ENCODE measurements at places on chromosomes 6 and 20. TPM values are rescaled to one million over a fixed set of nuclear protein-coding genes. Genes with fewer than 3 reads are reported as not detected.

UBD gene
- total RNA-seq: 0.93 TPM

GRCh38 chr6:30985490-30985889, 2.0 kb downstream of the MUC21 start:
- H3K27ac ChIP-seq: no peak overlapping the region
- peaks cover 7% of the 10 kb centered on the region for H3K4me1 ChIP-seq
- peaks cover 1% of the 10 kb centered on the region for H3K36me3 ChIP-seq
- peaks cover 20% of the 10 kb centered on the region for H3K27me3 ChIP-seq
- DNase-seq: no peak

GRCh38 chr20:35344354-35344837, 52.2 kb upstream of the FAM83C start:
- peaks cover 37% of the 10 kb centered on the region for H3K36me3 ChIP-seq
- no peak overlapping the region for H3K4me3 ChIP-seq
- no peak overlapping the region for H3K27ac ChIP-seq
- H3K27me3 ChIP-seq: no peaks in the 10 kb centered on the region

DNA sequence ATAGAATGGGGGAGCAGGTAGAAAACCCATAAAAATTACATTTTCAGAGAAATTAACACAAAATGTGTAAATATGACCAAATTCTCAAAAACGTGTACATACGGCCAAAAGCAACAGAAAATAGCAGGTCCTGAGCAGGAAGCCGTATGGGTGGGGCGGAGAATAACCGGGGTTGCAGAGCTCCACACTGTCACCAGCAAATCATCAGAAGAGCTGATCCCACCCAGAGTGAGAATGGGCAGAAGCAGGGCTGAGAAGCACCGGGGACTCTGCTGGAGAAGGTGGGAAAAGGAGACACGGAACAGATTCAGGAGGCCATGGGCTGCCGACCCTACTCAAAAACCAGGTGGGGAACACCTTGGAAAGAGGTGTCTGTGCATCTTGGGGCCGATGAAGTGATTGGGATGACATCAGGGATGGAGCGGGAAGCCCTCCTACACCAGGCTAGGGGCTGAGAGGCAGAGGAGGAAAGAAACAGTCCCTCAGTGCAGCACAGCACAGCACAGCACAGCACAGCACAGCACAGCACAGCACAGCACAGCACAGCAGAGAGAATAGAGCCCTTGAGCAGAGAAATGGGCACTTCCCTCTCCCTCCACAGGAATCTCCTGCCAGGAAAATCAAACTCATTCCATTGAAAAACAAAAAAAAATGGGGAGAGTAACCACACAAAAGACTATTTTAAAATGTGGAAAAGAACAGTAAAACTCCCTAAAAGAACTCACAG, 22.3 kb downstream of the STX7 start:
- H3K4me3 ChIP-seq: no peak overlapping the region
- H3K36me3 ChIP-seq: peaks cover 9% of the 10 kb centered on the region
- peaks cover 20% of the 10 kb centered on the region for H3K4me1 ChIP-seq
- no peak for DNase-seq
- no peak overlapping the region for H3K27ac ChIP-seq
- no peaks in the 10 kb centered on the region for H3K27me3 ChIP-seq

GRCh38 chr6:62324834-62325233, 38.8 kb upstream of the KHDRBS2 start:
- no peaks in the 10 kb centered on the region for H3K27me3 ChIP-seq
- DNase-seq: no peak

DNA sequence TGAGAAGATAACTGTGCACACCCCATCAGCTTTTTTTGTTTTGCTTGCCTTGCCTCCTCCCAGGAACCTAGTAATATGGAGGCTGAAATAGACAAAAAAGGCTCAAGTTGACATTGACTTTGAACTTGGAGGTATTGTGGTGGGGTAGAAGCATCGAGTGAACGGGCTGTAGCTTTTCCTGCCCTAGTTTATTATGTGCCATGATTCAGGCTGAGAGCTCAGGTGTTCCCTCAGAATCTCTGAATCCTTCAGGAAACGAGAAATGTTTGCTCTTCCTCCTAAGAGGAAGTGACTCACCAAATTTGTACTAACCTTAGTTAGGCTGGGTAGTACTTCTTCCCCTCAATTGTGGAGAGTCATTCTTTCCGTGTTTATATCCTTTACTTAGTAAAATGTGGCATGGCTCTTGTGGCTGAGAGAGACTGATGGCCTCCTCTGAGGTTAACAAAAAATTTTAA, 98.8 kb downstream of the SASH1 start:
- no peaks in the 10 kb centered on the region for H3K36me3 ChIP-seq
- H3K27me3 ChIP-seq: peaks cover 22% of the 10 kb centered on the region
- no peak overlapping the region for H3K4me3 ChIP-seq
- peaks cover 12% of the 10 kb centered on the region for H3K4me1 ChIP-seq
- no peak for DNase-seq

DNA sequence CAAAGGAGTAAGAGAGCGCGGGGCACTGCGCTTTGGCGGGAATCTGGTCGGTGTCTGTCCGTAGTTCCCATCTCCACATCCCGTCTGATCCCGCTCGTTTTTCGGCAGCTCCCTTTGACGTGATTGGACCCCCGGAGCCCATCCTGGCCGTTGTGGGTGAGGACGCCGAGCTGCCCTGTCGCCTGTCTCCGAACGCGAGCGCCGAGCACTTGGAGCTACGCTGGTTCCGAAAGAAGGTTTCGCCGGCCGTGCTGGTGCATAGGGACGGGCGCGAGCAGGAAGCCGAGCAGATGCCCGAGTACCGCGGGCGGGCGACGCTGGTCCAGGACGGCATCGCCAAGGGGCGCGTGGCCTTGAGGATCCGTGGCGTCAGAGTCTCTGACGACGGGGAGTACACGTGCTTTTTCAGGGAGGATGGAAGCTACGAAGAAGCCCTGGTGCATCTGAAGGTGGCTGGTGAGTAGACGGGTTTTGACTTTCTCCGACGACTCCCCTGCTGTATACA, 1.4 kb downstream of the BTN1A1 start:
- H3K27ac ChIP-seq: no peak overlapping the region
- peaks cover 9% of the 10 kb centered on the region for H3K36me3 ChIP-seq
- H3K4me1 ChIP-seq: peaks cover 24% of the 10 kb centered on the region
- H3K27me3 ChIP-seq: peaks cover 55% of the 10 kb centered on the region

DNA sequence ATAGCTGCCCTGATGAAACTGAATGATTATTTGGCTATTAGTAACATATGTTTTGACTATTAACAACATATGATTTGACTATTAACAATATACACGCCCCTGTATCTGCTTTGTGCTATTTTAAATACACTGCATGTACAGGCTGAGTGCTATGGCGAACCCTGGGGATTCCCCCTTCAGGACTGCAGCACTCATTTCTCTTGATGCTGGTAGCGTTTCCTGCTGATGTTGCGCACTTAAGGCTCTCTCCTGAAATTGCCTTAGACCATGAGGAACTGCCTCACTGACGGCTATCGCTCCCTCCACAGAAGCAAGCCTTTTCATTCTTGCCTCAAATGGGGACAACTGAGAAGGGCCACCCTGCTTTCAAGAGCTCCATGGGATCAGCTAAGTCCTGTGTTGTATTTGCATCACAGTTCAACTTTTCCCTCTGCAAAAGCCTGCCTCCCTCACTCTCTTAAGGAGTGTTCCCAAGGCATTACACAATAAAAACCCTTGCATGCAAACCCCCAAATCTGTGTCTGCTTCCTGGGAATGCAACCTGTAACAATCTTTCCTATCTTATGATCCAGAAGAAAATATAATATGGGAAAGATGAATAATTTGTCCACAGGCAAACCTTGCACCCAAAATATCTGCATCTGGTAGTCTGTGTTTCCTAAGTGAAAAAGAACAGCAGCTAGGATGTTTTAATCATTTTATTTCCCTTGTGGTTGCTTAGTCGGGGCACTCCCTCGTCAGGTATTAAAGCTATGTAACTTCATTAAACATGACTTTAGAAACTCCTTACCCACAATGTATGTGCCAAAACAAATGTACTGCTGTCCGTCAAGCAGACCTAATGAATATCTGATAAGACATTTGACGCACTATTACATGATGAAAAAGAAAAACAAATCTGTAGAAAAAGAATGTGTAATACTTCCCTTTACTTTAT, 456.4 kb downstream of the COL12A1 start:
- no peaks in the 10 kb centered on the region for H3K36me3 ChIP-seq
- no peaks in the 10 kb centered on the region for H3K4me1 ChIP-seq
- no peaks in the 10 kb centered on the region for H3K27me3 ChIP-seq
- no peak overlapping the region for H3K4me3 ChIP-seq
- no peak for DNase-seq
- H3K27ac ChIP-seq: no peak overlapping the region

DNA sequence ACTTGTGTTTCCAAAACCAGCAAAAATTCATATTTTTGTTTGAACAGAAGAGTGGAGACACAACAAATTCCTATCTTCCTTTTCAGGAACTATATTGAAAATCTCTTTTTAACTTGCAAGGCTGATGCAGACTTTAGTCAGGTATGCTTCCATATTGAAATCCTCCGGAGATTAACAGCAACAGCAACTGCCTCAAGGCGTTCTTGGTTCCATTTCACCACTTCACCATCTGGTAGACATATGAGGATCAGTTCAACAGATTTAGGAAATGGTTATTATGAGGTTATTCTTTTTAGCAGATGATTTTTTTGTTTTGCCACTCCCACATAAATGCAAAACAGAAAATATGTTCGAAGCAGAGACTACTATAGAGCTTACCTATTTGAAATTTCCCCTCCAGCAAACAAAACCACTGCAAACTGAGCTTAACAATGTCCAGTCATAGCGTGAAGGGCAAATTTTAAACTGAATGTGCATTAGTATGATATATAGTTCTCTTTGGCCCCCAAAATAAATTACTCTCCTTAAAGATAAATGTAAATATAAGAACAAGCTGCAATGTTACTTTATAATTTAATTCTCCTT, 520.5 kb upstream of the ADGRB3 start:
- H3K4me1 ChIP-seq: no peaks in the 10 kb centered on the region
- H3K36me3 ChIP-seq: no peaks in the 10 kb centered on the region
- DNase-seq: no peak
- no peaks in the 10 kb centered on the region for H3K27me3 ChIP-seq
- H3K4me3 ChIP-seq: no peak overlapping the region
- H3K27ac ChIP-seq: no peak overlapping the region
